ENCODE measurements at places on chromosomes 13 and 19.

DNA sequence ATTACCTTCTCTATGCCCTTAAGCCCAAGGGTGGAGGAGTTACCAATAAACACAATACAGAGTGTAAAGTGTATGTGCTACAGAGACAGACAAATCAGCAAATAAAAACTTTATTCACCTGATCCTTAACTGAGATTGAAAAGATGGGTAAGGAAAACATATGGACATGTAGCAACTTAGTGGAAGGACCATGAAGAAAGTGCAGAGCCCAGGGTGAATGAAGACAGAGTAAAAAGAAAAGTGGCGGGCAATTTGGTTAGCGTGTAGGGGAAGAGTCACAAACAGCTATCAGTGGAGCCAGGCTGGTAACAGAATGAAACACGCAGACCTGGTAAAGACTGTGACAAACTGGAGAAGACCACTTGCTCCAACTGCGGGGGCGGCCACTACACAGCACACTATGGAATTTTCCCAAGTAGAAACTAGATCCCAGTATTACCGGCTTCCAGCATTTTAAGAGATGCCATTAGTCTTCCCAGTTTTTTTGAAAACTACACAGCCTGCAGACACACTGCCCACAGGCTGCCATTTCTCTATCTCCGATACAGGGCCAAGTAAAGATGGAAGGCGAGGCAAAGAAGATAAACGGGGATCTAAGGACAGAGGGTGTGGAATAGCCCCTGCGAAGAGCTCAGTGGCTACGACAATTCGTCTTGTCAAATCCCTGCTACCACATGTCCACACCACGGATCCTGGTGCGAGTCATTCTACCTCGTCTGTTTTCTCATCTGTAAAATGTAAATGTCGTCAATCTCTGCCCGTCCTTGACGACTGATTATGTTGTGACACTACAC lies 1.2 kb downstream of the UQCRFS1 start:
- no peak for DNase-seq

DNA sequence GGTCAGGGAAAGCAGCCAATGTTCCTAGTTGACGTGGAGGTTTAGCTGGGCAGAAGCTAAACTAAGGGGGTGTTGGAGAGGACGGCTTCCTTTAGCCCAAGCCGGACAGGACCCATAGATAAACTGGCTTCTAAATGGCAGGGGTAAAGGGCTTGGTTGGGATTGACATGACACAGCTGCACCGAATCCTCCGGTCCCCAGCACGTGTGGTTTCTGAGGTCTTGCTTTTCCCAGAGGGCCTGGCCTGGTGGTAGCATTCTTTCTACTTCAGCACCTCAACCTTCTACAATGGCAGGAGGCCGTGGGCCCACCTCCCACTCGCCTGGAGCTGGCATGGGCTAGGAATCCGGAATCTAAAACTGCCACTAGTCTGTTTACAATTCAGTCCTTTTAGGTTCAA lies 163.0 kb downstream of the FGF9 start:
- no peak for DNase-seq

DNA sequence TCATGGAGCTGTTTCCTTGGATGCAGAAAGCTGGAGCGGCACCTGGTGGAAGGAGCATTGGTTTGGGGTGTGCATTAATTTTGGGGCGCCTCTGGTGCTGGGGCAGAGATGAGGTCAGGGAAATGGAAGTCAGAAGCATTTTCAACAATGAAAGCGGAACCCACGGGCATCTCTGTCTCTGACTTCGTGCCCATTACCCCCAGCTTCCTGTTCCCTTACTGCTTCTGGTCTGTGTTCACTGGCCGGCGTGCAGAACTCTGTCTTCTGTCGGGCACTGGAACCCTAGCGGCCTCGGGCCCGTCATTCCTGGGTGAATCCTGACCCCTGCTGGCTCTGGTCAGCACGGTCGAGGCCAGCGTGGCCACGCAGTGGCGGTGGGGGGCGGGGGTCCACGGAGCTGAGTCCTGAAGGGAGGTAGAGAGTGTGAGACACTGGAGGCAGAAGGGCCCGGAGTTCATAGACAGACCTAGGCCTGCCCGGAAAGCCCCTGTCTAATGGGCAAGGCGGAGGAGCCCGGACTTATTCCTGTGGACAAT lies 7.9 kb upstream of the LINGO3 start:
- DNase-seq, result no peak

DNA sequence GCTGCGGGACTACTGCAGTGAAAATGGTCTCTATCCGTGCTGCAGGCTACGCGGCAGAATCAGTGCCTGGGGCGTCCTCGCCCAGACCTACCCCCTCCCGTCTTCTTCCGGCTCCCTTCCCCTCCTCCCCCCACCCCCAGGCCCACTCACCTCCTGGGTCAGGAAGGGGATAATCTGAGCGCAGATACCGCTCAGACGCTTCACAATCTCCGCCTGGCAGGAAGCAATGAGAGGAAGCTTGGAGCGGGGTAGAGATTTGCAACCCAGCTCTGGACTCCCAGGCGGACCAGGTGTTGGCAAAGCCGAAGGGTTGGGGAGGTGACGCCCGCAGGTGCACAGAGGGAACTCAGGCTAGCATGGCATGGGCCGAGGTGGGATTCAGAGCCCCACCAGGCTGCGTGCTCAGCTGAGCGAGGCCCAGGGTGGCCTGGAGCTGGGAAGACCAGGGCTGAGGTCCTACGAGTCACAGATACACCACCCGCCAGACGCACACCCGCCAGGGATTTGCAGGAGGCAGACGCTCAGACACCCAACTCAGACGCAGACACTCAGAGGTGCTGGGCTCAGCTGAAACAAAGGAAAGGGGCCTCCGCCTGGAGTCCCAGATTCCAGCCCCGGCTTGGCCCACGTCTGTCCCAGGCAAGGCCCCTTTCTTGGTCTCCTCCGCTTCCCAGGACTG lies 4.1 kb downstream of the TLE2 start:
- DNase-seq, result no peak

DNA sequence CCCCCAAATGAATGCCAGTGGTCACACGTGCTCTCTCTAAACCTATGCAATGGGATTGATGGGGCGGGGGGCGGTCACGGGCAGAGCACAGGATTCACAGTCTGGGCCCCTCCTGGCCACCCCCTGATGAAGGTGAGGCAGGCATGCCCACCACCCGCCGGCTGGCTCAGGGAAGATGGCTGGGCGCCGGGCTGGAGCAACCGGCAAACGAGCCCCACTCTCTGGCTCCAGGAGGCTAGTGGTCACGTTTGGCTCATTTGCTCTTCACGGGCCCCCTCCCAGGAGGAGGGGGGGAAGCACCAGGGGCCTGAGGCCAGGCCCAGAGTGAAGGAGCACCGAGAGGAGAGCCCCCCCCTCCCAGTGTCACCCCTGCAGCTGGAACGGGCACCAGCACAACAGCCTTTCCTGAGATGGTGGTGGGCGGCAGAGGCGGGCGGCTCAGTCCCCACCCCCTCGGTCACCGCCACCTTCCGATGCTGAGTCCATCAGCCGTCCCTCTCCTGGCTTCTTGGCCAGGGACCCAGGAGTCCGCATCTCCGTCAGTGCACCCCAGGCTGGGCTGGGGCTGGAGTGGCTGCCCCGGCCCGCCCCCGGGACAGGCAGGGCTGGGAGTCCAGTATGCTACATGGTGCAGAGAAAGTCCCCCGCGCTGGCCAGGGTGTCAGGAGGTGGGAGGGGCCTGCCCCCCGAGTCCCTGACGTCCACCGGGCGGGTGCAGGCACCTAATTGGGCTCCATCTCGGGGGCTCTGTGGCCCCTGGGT lies 9.7 kb downstream of the BBC3 start:
- no peak for DNase-seq

DNA sequence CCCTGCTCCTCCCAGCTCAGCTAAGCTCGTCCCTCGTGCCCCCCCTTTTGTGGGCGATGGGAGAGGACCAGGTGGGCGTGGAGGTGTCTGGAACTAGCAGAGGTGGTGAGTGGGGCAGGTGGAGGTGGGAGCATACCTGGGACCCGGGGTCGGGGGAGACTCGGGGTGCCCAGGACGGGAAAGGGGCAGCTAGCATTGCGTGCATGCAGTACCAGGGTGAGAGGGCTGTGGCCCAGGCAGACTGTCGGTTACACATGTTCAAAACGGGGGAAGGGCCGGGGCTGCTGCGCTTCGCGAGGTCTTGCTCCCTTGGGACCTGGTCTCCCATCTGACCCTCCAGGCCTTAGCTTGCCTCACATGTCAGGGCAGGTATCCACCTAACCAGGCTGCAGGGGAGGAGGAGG lies 9.1 kb downstream of the TLE5 start:
- no peak for DNase-seq

DNA sequence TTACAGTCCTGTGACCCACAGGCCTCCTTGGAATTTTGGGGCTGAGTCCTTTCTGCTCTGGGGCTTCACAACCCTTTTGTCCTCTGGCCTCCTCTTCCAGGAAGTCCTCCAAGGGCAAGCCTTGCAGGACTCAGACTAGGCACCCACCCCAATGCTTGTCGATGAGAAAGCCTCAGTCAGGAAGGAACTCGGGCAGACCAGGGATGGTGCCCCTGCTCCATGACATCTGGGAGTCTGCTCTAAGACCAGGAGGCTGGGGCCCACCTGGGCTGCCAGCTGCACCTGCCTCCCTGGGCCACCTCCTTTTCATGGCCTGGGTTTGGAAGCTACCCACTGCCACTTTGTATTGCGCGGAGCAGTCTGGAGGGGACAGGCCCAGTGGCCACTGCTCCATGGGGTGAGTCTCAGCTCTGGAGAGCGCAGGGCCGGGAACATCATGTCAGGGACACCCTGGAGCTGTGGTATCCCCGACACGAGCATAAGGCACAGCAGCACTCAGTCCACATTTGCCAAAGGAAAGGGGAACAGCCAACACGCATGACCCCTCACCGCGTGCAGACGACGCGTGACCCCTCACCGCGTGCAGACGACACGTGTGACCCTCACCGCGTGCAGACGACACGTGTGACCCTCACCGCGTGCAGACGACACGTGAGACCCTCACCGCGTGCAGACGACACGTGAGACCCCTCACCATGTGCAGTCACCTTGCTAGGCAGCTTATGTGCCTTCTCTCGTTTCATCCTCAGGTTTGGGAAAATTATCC lies 10.8 kb downstream of the C2CD4C start:
- DNase-seq, result no peak

Data from NCI-H1436 treated with DMSO at 0.1 percent for 48 hours (cell line).